Stomach (tissue), 19 donors: ENCODE measurements at places on chromosomes 16 and 17.

DNA sequence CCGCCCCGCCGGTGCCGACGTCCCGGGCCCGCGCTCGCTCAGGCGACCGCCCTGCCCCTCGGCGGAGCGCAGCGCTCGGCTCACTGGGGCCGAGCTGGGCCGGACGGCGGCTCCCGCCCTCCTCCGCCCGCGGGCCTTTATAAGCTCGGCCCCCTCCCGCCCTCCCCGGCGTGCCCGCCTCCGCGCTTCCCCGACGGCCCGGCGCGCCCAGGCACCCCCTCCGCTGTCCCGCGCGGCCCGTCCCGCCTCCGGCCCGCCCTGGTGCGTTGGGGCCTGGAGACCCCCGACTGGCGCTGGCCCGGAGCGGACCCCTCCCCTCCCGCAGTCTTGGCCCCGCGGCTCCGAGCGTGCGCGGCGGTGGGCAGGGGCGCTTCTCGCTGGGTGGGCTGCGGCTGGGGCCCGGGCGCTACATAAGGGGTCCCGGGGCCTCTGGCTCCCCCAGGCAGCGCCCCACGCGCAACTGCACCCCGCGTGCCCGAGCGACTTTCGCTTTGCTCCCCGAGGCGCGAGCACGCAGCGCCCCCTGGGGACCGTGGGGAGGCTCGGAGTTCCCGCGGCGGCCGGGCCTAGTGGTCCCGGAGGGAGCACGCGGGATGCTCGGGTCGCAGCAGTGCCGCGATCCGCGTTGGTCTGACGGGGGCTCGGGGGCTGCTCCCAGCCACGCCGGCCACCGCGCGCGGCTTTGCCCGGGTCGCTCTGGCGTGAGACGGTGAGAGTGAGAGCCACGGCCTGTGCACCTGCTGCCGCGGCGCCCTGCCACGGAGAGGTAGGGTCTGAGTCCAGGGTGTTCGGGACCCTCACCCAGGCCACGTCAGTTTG is at the start of gene PIEZO1:
Gene PIEZO1, minus strand, starts transcription at position 115 of the 819 bp plus-strand sequence. CDS start 256 bp downstream, outside the sequence.
- no peaks in the 10 kb centered on the region for H3K27me3 ChIP-seq
- peak; percentile 91 for DNase-seq
- H3K27ac ChIP-seq = peak within 1 kb of the TSS; percentile 90
- H3K4me3 ChIP-seq = peak within 1 kb of the TSS; percentile 89

- no peaks in the 10 kb centered on the region for H3K27me3 ChIP-seq
- no peak for DNase-seq
- H3K4me1 ChIP-seq = no peaks in the 10 kb centered on the region
- no peak overlapping the region for H3K27ac ChIP-seq
- H3K4me3 ChIP-seq = no peak overlapping the region
- no peaks in the 10 kb centered on the region for H3K36me3 ChIP-seq
These were observed 15.1 kb downstream of the NOD2 start for GRCh38 chr16:50708373-50709060.

DNA sequence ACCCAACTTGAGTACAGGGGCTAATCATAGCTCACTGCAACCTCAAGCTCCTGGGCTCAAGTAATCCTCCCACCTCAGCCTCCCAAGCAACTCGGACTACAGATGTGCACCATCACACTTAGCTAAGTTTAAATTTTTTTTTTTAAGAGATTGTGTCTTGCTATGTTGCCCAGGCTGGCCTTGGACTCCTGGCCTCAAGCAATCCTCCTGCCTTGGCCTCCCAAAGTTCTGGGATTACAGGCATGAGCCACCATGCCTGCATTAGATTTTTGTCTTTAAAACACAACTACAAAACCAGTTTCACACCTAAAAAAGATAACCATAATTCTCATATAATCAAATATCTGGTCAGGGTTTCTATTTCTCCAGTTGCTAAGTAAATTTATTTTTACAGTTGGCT is 147.1 kb downstream of the CHD9 start:
- no peak for DNase-seq
- no peaks in the 10 kb centered on the region for H3K27me3 ChIP-seq
- no peak overlapping the region for H3K4me3 ChIP-seq

GRCh38 chr16:88300463-88300835 is 82.3 kb upstream of the ZNF469 start:
- DNase-seq = no peak
- no peaks in the 10 kb centered on the region for H3K4me1 ChIP-seq
- no peaks in the 10 kb centered on the region for H3K27me3 ChIP-seq
- H3K4me3 ChIP-seq = no peak overlapping the region

DNA sequence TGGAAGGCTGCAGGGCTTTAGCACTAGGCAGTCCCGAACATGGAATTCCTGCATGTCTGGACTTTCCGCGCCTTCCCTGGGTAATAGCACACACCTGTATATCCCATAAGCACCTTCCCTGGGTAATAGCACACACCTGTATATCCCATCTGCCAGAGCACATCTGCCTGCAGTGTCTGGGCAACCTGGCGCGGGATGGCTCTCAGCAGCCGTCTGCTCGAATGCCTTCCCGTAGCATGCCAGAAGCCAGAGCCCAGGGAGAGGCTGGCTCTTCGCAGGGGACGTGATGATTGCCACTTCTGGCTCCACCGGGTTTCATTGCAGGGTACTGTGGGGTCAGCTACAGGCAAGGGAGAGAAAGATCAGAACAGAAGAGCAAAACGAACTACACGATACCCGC is 21.3 kb downstream of the MBTPS1 start:
- peaks cover 89% of the 10 kb centered on the region for H3K36me3 ChIP-seq
- no peaks in the 10 kb centered on the region for H3K27me3 ChIP-seq
- peaks cover 28% of the 10 kb centered on the region for H3K4me1 ChIP-seq
- DNase-seq = no peak
- H3K4me3 ChIP-seq = no peak overlapping the region

GRCh38 chr17:33521784-33522183 is 228.7 kb upstream of the ASIC2 start:
- H3K36me3 ChIP-seq = no peaks in the 10 kb centered on the region
- H3K27me3 ChIP-seq = peaks cover 3% of the 10 kb centered on the region
- H3K4me3 ChIP-seq = no peak overlapping the region
- no peaks in the 10 kb centered on the region for H3K4me1 ChIP-seq
- DNase-seq = peak; percentile 35
- no peak overlapping the region for H3K27ac ChIP-seq

DNA sequence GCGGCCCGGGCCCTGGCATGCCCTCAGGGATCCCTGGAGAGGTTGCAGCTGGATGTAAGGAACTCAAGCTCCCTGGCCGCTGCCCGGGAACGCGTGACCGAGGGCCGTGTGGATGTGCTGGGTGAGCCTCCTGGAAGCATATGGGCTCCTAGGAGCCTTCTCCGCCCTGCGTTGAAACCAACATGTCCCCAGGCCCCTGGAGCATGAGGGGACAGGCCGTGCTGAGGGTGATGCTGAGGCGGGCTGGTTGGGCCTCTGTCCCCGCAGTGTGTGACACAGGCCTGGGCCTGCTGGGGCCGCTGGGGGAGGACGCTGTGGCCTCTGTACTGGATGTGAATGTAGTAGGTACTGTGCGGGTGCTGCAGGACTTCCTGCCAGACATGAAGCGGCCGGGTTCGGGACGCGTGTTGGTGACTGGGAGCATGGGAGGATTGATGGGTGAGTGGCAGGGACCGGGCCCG is 5.7 kb upstream of the HSD17B1 start:
- no peak for DNase-seq
- H3K27ac ChIP-seq = no peak overlapping the region
- H3K36me3 ChIP-seq = peaks cover 21% of the 10 kb centered on the region
- no peaks in the 10 kb centered on the region for H3K27me3 ChIP-seq

DNA sequence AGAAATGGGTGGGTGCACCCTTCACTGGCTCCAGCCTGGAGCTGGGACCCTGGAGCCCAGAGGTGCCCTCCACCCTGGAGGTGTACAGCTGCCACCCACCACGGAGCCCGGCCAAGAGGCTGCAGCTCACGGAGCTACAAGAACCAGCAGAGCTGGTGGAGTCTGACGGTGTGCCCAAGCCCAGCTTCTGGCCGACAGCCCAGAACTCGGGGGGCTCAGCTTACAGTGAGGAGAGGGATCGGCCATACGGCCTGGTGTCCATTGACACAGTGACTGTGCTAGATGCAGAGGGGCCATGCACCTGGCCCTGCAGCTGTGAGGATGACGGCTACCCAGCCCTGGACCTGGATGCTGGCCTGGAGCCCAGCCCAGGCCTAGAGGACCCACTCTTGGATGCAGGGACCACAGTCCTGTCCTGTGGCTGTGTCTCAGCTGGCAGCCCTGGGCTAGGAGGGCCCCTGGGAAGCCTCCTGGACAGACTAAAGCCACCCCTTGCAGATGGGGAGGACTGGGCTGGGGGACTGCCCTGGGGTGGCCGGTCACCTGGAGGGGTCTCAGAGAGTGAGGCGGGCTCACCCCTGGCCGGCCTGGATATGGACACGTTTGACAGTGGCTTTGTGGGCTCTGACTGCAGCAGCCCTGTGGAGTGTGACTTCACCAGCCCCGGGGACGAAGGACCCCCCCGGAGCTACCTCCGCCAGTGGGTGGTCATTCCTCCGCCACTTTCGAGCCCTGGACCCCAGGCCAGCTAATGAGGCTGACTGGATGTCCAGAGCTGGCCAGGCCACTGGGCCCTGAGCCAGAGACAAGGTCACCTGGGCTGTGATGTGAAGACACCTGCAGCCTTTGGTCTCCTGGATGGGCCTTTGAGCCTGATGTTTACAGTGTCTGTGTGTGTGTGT is 46.8 kb downstream of the IL21R start:
- no peak for DNase-seq
- no peak overlapping the region for H3K27ac ChIP-seq
- H3K4me3 ChIP-seq = no peak overlapping the region
- no peaks in the 10 kb centered on the region for H3K36me3 ChIP-seq
- H3K27me3 ChIP-seq = peaks cover 78% of the 10 kb centered on the region
- H3K4me1 ChIP-seq = peaks cover 7% of the 10 kb centered on the region

- no peak overlapping the region for H3K4me3 ChIP-seq
- H3K36me3 ChIP-seq = peaks cover 87% of the 10 kb centered on the region
- H3K4me1 ChIP-seq = no peaks in the 10 kb centered on the region
- no peak for DNase-seq
These were observed 136.8 kb upstream of the RBL2 start for GRCh38 chr16:53297477-53297876.

DNA sequence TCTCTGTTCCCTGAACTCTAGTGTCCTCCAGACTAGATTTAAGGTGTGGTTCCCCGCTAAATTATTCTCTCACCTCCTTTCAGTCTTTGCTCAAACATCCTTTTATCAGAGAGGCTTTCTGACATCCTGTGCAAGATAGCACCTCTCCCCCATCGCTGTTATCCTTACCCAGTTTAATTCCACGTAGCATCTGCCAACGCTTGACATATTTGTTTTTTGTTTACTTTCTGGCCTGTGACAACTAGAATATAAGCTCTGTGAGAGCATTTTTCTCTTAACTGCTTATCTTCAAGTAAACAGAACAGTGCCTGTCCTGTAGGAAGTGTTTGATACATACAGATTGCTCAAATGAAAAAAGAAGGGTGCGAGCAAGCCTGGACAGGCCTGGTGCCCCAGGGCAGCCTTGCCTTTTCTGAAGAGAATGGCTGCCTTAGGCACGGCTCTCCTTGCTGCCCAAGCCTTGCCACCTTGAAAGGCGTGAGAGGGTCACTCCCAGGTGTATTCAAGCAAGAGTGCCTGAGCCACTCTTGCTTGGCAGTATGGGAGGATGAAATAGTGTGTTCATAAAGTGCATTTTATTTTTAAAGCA is 9.7 kb downstream of the DYNLL2 start:
- H3K4me1 ChIP-seq = peaks cover 28% of the 10 kb centered on the region
- no peak for DNase-seq
- H3K27ac ChIP-seq = no peak overlapping the region
- H3K4me3 ChIP-seq = no peak overlapping the region
- H3K36me3 ChIP-seq = peaks cover 63% of the 10 kb centered on the region
- H3K27me3 ChIP-seq = no peaks in the 10 kb centered on the region

- H3K36me3 ChIP-seq = peaks cover 5% of the 10 kb centered on the region
- peak overlapping the region; percentile 95 for H3K27ac ChIP-seq
- H3K27me3 ChIP-seq = no peaks in the 10 kb centered on the region
- H3K4me3 ChIP-seq = peak overlapping the region; percentile 56
These were observed 53.0 kb downstream of the TUBD1 start for GRCh38 chr17:59839651-59840328.

DNA sequence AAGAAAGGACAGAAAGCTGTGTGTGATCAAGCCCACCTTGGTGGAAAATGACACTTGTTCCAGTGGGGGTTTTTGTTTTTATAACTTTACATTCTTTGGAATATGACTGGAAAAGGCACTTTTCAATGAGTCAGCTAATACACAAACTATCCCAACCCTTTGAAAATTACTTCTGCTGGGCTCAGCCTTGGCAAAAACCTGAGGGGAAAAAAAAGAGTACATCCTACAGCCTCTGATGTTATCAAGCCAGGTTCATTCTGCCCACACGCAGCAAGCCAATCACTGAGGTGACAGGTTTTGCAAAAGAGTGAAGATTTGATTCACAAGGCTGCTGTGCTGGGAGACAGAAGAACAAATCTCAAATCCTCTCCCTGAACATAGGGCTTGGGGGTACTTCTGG is 484.5 kb upstream of the ERCC4 start:
- H3K4me3 ChIP-seq = no peak overlapping the region
- H3K36me3 ChIP-seq = no peaks in the 10 kb centered on the region
- DNase-seq = no peak
- no peaks in the 10 kb centered on the region for H3K4me1 ChIP-seq
- H3K27me3 ChIP-seq = no peaks in the 10 kb centered on the region
- no peak overlapping the region for H3K27ac ChIP-seq

DNA sequence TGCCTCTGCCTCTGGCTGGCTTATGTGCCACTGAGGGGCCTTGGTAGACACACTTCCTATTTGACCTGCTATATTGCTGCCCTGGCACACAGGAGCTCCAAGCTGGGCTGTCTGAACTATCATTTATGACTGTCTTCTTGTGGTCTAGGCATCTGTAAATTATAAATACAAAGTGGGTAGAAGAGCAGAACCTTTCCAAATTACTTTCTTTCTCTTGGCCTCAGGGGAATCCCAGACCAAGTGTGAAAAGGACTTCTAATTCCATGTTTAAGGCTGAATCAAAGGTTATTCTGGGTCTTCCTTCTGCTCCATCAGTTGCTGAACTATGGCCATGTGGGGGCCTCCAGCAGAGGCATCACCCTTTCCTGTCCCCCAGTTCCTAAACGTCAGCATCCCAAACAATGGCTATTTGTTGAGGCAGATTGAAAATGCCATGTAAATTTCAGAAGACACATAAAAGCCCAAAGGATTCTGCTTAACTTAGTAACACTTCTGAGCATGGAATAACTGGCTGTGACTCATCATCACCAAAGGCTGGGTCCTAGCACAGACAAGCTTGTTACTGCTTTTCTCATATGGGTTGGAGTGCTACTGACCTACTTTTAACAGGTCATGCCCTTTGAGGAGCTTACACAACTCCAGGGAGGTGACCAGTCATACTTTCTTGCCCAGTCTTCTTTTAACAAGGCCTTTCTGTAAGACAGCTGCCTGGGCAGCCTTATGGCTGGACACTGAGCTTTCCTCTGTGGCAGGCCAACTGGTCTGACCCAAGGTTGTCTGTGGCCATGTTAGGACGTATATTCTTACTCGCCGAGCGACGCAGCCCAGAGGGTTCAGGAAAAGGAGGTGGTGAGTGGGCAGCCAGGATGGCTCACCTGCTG is 154.8 kb downstream of the VPS53 start:
- peak overlapping the region; percentile 42 for H3K27ac ChIP-seq
- peaks cover 30% of the 10 kb centered on the region for H3K36me3 ChIP-seq
- no peaks in the 10 kb centered on the region for H3K4me1 ChIP-seq
- no peak overlapping the region for H3K4me3 ChIP-seq
- no peak for DNase-seq

- H3K4me3 ChIP-seq = no peak overlapping the region
- H3K4me1 ChIP-seq = peaks cover 34% of the 10 kb centered on the region
- H3K36me3 ChIP-seq = no peaks in the 10 kb centered on the region
- no peaks in the 10 kb centered on the region for H3K27me3 ChIP-seq
- no peak for DNase-seq
- H3K27ac ChIP-seq = peak overlapping the region; percentile 48
These were observed 33.7 kb downstream of the IQCK start for GRCh38 chr16:19751478-19752385.

GRCh38 chr17:4780325-4780955 is 5.7 kb downstream of the VMO1 start:
- no peak for DNase-seq
- H3K27me3 ChIP-seq = peaks cover 64% of the 10 kb centered on the region
- no peak overlapping the region for H3K4me3 ChIP-seq
- no peak overlapping the region for H3K27ac ChIP-seq
- H3K36me3 ChIP-seq = no peaks in the 10 kb centered on the region
